ENCODE measurements at places on chromosomes 6 and 20. TPM values are rescaled to one million over a fixed set of nuclear protein-coding genes. Genes with fewer than 3 reads are reported as not detected.

DNA sequence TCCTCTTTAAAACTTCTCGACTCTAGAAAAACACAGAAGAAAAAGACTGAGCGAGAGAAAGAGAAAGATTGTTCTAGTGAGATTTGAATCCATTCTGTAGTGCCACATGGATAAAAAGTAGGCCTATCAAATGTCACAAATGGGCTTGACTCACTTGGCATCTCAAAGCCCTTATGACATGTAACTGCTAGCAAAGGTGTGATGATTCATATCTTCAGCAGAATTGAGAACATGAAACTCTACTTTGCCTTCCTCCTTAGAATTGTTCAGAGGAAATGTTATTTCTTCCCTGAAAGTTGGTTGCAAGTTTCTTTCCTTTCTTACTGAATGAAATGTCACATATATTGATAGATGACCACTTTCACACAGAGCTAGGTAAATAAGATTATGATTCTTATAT, 40.4 kb upstream of the DUSP22 start:
- peak; percentile 73 for DNase-seq

- DNase-seq, result no peak
Measured at GRCh38 chr20:59818911-59819310, 114.5 kb downstream of the SYCP2 start.

DNA sequence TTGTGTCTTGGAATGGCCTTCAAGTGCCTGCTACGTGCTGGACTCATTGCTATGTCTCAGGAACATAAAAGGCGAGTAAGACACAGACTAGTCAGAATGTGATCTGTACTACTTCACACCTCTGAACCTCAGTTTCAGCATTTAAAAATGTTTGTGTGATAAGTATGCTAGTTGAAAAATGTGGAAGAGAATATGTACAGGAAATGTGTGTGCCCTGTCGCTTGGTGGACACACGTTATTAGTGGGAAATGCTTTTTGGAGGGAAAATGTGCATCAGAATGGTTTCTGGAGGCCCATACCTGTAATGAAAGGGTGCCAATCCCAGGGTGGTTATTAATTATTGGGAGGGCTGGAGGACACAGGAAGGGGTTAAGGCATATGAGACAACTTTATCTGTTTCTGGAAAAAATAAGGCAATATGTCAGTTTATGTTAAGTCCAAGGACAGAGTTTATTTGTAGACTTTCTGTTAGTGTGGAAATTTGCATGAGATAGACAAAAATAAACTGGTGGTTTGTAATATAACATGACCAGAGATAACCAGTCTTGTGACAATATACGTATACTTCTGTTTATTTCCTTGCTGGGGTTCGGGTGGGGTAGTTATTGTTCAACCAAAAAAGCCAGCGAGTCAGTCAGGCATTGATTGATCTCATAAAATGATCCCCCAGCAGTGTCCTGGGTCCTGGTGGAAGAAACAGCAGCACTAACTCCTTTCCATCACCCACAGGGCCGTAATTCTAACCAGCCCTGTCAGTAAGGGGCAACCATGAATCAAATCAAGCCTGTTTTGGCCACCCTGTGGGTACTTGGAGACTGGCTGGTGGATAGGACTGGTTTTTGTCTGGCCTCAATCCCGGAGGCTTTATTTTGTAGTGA, 117.9 kb downstream of the JARID2 start:
- DNase-seq, result no peak

DNA sequence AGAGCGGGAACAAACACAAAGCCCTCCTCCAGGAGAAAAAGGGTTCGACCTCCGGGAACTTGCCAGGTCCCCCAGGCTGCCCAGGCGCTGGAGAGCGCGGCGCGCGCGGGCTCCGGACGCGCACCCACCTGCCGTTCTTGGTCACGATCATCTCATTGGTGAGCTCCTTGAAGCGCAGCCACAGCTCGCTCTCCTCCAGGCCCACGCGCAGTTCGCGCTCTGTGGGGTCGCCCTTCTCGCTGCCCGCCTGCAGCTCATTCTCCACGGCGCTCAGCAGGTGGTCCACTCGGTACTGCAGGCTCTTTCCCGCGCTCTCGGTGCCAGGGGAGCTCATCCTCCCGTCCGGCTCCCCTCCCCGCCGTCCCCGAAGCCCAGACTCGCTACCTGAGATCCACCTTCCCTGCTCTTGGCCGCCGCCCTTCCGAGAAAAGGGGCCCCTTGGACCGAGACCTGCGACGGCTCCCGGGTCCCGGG, 356 bp downstream of the TBXT start:
- no peak for DNase-seq

KCNQ2 gene
- total RNA-seq, result not detected

TXLNB gene
- not detected for total RNA-seq

GGTLC1 gene
- not detected for total RNA-seq

All from PC-3 (cell line).